Sigmoid colon (tissue), 7 donors: ENCODE measurements at places on chromosomes 16 and 17. TPM values are rescaled to one million over a fixed set of nuclear protein-coding genes. Genes with fewer than 3 reads are reported as not detected.

DNA sequence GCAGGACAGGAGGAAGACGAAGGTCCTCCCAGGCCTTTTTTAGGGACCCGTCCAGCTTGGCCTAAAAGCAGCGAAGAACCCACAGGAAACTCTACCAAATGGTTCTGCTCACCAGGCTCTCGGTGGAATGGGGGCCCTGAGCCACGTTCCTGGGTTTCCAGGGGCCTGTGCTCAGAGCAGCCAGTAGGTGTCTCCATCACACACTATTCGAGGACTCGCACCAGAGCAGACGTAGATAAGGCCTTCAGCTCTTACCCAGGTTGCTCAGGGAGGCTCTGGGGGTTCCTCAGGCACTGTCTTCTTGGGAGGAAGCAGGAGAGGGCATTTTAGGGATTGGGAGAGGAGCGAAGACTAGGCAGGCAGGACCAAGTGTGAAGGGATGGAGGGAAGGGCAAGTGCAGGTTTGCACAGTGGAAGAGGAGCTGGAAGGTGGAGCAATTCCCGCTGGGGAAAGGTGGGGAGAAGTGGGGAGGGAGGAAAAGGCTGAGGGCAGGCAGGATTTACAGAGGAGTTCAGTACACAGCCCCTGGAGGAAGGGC lies 157.1 kb downstream of the RGS9 start:
- H3K27ac ChIP-seq: no peak overlapping the region
- DNase-seq: peak; percentile 76
- no peaks in the 10 kb centered on the region for H3K27me3 ChIP-seq
- no peaks in the 10 kb centered on the region for H3K36me3 ChIP-seq
- no peak overlapping the region for H3K4me3 ChIP-seq
- no peaks in the 10 kb centered on the region for H3K4me1 ChIP-seq

- no peaks in the 10 kb centered on the region for H3K4me1 ChIP-seq
- H3K36me3 ChIP-seq: no peaks in the 10 kb centered on the region
- H3K27ac ChIP-seq: no peak overlapping the region
- DNase-seq: no peak
- H3K4me3 ChIP-seq: no peak overlapping the region
- H3K27me3 ChIP-seq: peaks cover 8% of the 10 kb centered on the region
Measured at GRCh38 chr17:41442739-41443138, 2.0 kb upstream of the KRT38 start.

GRCh38 chr17:48528936-48529682 lies 1.7 kb downstream of the HOXB1 start:
- no peak for DNase-seq
- H3K27ac ChIP-seq: no peak overlapping the region
- no peaks in the 10 kb centered on the region for H3K27me3 ChIP-seq
- no peak overlapping the region for H3K4me3 ChIP-seq
- peaks cover 11% of the 10 kb centered on the region for H3K4me1 ChIP-seq
- no peaks in the 10 kb centered on the region for H3K36me3 ChIP-seq

GRCh38 chr17:63019138-63019873 lies 53.3 kb downstream of the TANC2 start:
- H3K4me3 ChIP-seq: no peak overlapping the region
- no peaks in the 10 kb centered on the region for H3K36me3 ChIP-seq
- no peaks in the 10 kb centered on the region for H3K4me1 ChIP-seq
- DNase-seq: no peak
- H3K27me3 ChIP-seq: no peaks in the 10 kb centered on the region

XAF1 gene
- 9.7 TPM for total RNA-seq
